ENCODE measurements at places on chromosomes 2 and 18.

DNA sequence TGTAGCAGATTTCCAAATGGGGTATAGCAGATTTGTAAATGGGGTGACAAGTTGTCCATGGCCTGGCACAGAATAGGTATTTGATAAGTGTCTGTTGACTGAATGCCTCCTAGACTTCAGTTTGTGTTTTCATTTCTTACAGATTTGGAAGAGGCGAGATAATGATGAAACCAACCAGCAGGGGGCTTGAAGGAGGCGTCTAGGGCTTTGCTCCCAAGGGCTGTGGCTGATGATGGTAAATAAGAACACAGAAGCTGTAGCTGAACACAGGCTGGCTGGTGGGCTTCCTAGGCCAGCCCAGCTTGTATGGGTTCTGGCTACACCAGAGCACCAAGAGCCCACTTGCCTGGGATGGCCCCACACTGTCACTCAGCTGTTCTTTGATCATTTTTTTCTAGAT lies 19.4 kb downstream of the SFTPB start:
- peak; percentile 70 for DNase-seq

DNA sequence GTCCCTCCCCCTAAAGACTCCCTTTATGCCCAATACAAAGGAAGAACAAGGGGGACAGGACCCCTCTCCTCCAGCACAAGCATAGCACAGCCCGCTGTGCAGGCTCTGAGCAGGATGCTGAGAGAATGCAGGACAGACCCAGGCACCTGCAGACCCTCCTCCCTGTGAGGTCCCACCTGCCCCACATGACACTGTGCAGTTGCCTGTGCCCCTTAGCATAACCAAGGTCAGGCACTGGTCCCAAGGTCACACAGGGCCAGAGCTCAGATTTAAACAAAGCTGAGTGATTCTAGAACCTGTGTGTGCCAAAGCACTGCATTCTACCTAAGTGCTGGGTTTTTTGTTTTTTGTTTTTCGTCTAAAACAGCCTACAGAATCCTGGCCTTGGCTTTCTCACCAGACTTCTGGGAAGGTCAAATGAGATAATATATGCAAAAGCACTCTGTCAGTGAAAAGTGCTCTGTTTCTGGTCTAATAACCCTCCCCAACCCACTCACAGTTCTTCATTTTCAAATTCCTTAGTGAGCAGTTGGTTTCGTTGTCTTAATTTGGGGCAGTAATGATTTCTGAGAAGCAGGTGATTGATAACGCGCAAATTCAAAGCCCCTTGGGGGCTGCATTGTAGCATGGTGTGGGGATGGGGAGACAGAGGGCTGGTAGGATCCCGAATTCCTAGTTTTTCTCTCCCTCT lies 125.7 kb downstream of the KCTD1 start:
- no peak for DNase-seq

DNA sequence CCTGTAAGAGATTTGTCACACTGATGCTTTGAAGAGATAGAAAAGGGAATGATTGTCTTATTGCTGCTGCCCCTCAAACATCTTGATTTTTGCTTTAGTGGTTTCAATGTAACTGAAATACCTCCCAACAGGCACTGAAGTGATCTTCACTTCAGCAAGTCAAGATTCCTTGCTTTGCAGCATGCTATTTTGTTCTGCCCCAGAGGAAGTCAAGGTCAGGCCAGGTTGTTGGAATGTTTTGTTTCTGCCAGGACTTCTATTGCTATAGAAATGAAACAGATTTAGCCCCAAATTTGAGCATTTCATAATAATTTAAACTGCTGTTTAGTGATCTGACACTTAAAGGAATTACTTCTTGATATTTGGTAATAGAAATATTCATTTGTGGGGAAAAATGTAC lies 277.6 kb downstream of the ZNF804A start:
- DNase-seq: peak; percentile 66

- DNase-seq: peak; percentile 75
These were observed 83.8 kb downstream of the NPAS2 start for GRCh38 chr2:100903534-100904258.

GRCh38 chr2:180980943-180981911 lies 822 bp downstream of the UBE2E3 start:
- peak; percentile 58 for DNase-seq

GRCh38 chr2:17877811-17878280 lies 621 bp upstream of the KCNS3 start:
- DNase-seq: peak; percentile 2

- DNase-seq: no peak
These were observed at the start of gene NEB for GRCh38 chr2:151733771-151734672. TSS of gene NEB (minus strand) at chr2:151734476. CDS start at chr2:151733156, 1,320 bp downstream.

DNA sequence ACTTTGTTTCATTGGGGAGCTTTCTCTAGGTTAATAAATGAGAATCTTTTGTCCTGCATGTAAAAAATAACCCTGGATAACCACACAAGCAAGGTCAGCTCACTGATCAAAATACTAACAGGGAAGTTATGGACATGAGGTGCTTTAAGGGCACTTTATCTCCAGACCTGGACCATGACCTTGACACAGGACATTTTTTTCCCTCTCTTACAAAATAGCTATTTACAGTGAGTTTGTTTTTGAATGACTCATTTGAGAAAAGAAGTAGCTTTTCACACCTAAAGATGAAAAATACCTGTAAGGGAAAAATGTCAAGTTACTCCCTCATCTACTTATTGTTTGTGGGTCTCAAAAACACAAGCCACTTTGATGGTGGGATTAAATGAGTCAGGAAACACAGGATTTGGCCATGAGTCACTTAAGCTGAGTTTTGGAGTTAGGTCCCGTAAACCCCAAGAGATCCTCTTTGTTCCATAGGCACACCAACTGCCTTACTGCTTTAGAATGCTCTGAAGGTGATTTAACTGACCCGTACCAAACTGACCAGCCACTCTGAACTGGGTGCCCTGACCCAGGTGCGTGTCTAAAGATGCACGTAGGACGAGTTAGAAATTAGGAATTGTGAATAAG lies 479.3 kb upstream of the NXPH2 start:
- DNase-seq: no peak

GRCh38 chr2:13014783-13015182 lies 298.0 kb downstream of the TRIB2 start:
- DNase-seq: no peak

- DNase-seq: peak; percentile 85
These were observed 112.7 kb downstream of the MCFD2 start for GRCh38 chr2:46802665-46803546.

- DNase-seq: peak; percentile 2
These were observed 608.1 kb upstream of the REG3G start for GRCh38 chr2:78417355-78417754.

DNA sequence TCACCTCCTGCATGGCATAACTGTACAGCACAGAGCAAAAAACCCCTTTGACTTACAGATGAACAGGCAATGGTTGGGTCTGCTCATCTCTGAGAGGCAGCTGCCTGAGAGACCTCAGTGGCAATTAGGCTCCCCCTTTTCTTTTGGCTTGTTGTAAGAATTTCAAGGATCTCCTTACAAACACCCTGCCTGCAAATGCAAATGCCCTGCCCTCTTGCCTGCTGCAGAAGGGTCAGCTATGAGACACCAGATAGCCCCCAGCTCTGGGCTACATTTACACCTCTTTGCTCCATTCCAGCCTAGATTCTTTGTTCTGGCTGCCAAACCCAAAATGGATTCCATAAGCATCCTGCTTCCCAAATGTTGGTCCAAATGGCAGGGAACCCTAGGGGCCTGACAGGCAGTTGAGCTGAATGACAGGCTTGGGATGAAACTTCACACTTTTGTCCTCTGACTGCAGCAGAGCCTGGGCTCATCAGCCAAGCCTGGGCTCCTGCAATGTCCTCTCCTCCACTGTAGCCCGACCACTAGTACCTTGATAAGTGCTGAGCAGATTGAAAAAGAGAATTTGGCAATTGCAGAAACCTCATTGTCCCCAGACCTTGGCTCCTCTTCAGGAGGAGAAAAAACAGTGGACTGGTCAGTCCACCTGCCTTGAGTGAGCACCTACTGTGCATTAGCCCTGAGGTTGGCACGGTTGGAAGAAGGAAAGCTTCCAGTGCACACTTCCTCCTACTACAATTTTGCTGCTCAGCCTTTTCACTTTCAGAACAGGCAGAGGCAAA lies 678.3 kb downstream of the BCL11A start:
- no peak for DNase-seq

DNA sequence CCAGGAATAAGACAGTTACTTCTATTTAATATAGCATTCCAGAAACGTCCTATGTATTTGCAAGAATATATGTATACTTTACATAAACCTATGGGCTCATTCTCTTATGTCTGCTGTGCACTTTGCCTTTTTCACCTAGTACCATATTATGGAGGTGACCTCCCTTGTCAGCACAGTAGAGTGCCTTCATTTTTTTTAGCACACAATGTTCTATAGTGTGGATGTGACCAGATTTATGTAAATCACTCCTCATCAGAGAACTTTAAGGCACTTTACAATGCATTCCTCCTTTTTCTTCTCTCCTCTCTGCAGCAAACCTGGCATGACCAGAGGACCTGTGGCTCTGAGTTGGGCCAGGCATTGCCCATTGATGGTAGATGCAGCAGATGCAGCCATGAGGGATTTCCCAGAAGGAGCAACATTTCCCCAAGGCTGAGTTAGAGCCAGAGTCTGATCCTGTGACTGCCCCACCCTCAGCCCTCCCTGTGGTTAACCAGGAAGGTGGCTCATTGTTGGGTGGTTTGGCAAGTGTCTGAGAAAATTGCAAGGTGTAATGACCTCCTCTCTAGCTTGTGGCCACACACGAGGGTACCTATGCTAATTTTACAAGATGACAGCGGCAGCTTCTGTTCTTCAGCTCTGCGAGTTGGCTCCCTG lies 76.5 kb upstream of the DLX2 start:
- peak; percentile 10 for DNase-seq

DNA sequence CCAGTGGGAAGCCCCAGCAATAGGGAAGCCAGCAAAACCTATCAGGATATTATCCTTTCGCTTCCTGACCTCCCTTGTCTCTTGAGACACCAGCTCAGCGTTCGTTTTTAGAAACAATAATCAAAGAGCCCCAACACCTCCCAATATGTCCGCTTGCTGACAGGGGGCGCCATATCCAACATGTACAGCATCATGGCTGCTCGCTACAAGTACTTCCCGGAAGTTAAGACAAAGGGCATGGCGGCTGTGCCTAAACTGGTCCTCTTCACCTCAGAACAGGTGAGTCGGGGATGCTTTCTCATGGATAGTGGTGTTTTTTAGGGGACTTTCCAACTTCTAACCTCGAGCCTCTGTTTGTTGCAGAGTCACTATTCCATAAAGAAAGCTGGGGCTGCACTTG lies 28.7 kb downstream of the GAD1 start:
- DNase-seq: no peak

- DNase-seq: peak; percentile 19
These were observed 191.2 kb downstream of the SPAG16 start for GRCh38 chr2:213475433-213475832.

DNA sequence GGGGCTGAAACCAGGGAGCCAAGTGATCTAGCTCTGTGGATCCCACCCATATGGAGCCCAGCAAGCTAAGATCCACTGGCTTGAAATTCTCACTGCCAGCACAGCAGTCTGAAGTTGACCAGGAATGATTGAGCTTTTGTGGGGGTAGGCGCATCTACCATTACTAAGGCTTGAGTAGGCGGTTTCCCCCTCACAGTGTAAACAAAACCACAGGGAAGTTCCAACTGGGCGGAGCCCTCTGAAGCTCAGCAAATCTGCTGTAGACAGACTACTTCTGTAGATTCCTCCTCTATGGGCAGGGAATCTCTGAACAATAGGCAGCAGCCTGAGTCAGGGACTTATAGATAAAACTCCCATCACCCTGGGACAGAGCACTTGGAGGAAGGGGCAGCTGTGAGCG lies 96.7 kb downstream of the CCDC148 start:
- DNase-seq: peak; percentile 1

GRCh38 chr2:96697476-96697875 lies 42.4 kb downstream of the LMAN2L start:
- DNase-seq: peak; percentile 3

GRCh38 chr2:230472621-230473018 lies 56.6 kb downstream of the SP100 start:
- peak; percentile 95 for DNase-seq

DNA sequence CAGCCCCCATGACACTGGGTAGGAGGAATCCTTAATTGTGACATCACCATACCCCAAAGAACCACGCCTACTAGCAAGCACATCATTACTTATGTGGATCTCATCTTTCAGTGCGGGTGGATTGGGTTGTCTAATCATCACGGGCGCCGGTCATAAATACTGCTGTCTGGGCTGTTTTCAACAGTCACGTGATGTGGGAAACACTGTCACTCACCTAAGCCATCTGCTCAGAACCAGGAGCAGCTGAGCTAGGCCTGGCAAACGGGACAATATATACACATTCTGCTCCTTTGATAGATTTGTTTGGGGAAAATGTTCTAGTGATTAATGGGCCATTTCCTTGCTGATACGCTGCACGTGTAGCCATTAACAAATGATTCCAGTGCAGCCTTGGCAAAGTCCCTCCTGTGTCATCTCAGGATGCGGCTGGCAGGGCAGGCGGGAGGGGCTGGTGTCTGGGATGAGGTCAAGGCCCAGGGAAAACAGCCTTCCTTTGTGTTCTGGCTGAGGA lies 145.9 kb upstream of the COPS8 start:
- peak; percentile 34 for DNase-seq

GRCh38 chr18:63161032-63161760 lies 158.4 kb downstream of the BCL2 start:
- DNase-seq: no peak

DNA sequence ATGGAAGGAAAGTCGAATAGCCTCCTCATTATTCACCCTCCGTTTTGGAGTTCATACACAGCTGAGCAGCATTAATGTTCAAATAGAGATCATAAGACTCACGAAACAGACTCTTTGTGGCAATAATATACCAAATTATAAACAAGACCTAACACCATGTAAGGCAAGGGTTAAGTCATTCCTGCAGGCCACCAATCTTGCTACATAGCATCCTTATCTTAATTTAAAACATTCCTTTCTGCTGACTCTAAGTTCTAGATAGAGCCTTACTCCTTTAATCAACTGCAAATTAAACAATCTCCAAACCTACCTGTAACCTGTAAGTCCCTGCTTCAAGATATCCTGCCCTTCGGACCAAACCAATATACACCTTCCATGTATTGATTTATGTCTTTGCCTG lies 178.0 kb downstream of the PDE11A start:
- peak; percentile 60 for DNase-seq

GRCh38 chr2:163135256-163135655 lies 296.7 kb upstream of the KCNH7 start:
- no peak for DNase-seq

- DNase-seq: peak; percentile 52
These were observed 201.0 kb downstream of the GLI2 start for GRCh38 chr2:120936476-120937334.

GRCh38 chr2:215946586-215946985 lies 66.8 kb downstream of the MREG start:
- no peak for DNase-seq

GRCh38 chr2:16763056-16763455 lies 97.4 kb upstream of the CYRIA start:
- DNase-seq: no peak

DNA sequence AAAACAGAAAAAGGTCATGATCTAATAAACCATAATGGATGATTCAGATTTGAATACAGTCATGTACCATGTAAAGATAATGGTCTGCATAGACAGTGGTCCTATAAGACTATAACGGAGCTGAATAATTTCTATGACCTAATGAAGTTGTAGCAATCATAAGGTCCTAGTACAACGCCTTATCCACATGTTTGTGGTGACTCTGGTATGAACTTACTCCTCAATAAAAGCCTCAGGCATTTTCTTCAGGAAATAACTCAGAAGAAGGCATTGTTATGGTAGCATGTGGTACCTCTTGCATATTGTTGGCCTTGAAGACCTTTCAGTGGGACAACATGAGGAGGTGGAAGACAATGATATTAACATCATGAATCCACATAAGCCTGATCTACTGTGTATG lies 883.3 kb downstream of the CNTNAP5 start:
- peak; percentile 90 for DNase-seq
